ENCODE measurements at places on chromosomes 1 and 21.

DNA sequence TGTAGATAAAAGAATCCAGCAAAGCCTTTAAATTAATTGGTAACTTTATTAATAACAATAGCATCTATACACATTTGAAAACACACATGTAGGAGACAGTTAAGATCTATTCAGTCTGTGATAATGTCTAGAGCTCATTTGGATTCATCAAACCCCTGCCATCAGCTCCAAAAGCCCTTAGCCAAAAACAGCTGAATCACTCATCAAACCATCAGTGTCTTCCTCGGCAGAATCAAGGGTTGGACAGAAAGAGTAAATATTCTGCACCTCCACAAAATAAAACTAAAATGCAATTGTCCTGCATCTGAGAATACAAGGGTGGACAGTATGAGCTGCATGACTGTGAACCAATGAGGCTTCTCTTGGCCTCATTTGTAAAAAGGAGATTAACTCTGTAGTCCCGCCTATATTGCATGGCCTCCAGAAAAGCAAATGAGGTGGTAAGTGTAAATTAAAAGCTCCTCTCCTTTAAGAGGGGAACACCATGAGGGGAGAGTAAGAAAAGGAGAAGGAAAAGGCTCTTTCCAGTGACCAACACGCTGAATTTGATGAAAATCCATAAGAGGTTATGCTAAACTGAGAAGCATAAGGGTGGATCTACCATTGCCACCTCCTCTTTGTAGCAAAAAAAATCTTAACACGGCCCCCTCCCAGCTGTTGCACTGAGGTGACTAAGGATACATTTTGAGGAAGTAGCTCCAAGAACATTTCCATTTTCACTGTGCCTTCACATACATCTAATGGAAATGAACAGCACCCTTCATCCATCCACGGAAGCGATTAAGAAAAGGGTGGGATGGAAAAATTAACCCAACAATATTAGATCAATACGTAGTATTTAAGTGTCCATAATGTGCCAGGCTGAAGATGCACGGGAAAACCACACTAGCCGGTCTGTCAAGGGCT lies 14.7 kb upstream of the BOLA1 start:
- no peak for DNase-seq

- DNase-seq = no peak
These were observed 110.3 kb downstream of the ZNF281 start for GRCh38 chr1:200299571-200299970.

DNA sequence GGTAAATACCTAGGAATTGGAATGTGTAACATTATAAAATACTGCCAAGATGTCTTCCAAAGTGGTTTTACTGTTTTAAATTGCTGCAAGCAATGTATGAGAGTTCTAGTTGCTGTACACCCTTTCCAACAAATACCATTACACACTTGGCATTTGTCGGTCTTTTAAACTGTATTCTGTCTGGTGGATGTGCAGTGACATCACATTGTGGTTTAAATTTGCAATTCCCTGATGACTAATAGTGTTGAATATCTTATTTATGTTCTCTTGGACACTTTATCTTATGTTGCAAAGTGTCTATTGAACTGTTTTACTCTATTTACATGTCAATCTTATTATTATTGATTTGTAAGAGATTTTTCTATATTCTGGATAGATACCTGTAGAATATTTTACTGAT lies 561.2 kb upstream of the B3GALT2 start:
- DNase-seq = no peak

- no peak for DNase-seq
These were observed 1181.9 kb upstream of the PRMT6 start for GRCh38 chr1:105874621-105875020.

GRCh38 chr1:56149761-56150160 lies 429.6 kb downstream of the PLPP3 start:
- DNase-seq = no peak

- no peak for DNase-seq
These were observed 89.9 kb downstream of the HMCN1 start for GRCh38 chr1:185824106-185824505.

GRCh38 chr1:152162792-152163463 lies 3.9 kb upstream of the RPTN start:
- no peak for DNase-seq

DNA sequence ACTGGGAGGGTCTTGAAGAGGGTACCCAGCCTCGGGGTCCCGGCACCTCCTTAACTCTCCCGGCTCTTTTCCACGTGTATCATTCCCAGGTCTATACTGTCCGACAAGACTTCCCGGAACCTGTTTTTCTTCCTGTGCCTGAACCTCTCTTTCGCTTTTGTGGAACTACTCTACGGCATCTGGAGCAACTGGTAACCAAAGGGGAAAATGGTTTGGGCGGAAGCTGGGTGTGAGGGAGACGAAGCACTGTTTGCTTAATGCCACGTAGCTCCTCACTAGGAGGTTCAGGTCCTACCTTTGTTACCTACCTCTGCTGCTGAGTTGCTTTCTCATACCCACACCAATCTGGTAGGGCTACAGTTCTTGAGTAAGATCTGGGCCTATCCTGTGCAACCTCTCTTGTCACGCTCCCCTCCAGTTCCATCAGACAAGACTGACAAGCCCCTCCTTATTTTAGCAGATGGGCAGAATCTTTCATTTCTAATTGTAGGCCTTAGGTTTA lies 642 bp downstream of the SLC30A7 start:
- DNase-seq = no peak

GRCh38 chr1:14794136-14794768 lies 195.8 kb downstream of the KAZN start:
- DNase-seq = no peak

GRCh38 chr1:23217421-23218115 lies at the start of gene HTR1D:
TSS of gene HTR1D (minus strand) at chr1:23217502. CDS start at chr1:23194219, 23,283 bp downstream.
- DNase-seq = no peak

DNA sequence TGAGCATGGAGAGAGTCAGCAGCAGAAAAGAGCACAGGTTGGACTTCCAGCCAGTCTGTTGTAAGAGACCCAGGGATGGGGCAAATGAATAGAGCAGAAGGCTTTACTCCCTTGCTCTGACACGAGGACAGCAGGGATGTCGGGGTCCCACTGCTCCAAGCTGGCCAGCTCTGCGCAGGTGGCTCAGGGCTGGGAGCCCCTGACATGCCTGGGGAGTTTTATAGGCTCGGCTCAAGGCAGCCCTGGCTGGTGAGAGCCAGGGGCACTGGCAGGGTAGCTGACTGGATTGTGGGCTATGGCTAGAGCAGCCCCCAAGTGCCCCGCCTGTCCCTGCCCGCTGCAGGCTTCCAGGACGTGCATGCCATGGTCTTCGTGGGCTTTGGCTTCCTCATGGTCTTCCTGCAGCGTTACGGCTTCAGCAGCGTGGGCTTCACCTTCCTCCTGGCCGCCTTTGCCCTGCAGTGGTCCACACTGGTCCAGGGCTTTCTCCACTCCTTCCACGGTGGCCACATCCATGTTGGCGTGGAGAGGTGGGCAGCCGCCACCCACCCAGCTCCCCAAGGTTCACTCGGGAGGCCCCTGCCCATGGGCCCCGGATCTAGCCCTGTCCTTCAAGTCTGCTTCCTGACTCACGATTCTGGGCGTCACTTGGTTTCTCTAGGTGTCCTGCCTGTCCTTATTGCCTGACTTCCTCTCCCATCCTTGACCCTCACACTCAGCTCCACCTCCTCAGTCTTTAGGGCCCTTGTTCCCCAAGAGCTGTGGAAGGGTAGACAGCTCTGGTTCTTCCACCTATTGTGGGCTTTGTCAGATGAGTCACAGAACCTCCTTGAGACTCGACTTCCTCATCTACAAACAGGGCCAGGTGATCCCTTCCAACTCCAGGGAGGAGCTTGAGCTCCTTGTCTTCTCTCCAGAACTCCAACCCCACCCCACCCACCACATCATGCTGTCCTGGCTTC lies 8.2 kb downstream of the RHBG start:
- DNase-seq = no peak

GRCh38 chr1:170545476-170545875 lies 13.5 kb downstream of the GORAB start:
- no peak for DNase-seq

- DNase-seq = no peak
These were observed 1652.0 kb downstream of the MRPL39 start for GRCh38 chr21:23955135-23955843.

- peak; percentile 32 for DNase-seq
These were observed at the start of gene DOP1B for GRCh38 chr21:36156815-36157670. TSS of gene DOP1B (plus strand) at chr21:36156824. CDS start at chr21:36164734, 7,910 bp downstream.

- no peak for DNase-seq
These were observed 55.3 kb upstream of the TARDBP start for GRCh38 chr1:10957133-10957532.

DNA sequence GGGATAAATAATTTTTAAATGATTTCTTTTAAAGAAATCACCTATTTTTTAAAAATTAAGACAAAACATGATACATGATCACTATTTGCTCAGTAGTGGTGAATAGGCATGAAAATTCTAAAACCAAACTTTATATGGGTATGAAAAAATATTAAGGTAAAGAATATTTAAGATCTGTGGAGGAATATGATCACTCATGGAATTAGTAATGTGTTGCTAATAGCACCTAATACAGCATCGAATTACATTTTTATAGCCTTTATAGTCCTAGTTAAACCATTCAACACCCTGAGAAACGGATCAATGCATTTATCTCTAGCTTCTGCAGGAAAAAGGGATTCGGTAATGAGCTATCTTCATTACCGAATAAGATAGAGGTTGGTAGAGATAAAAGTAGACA lies 373.9 kb downstream of the LRRIQ3 start:
- DNase-seq = no peak

GRCh38 chr21:26941421-26941820 lies 25.5 kb downstream of the ADAMTS5 start:
- DNase-seq = no peak

- no peak for DNase-seq
These were observed 25.7 kb upstream of the SLC19A2 start for GRCh38 chr1:169511316-169512005.

GRCh38 chr1:200316148-200316803 lies 93.6 kb downstream of the ZNF281 start:
- DNase-seq = no peak

DNA sequence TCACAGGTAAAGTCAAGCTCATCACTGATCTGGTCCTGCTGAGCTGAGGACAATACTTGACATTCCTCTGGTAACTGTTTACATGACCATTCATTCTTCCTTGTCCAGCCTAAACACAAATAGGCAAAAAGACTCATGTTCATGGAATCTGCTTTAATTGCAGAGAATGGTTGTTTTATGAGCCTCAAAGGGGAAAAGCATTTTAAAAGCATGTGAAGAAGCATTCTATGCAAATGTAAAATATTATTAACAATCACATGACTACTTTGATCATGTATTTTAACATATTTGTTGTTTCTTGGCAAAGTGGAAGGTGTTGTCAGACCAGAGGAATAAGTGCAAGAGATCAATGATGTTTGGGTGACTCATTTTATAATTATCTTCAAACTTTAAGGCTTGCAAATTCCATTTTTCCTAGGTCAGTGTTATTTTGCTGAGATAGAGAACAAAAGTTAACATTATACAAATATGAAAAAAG lies 133.7 kb downstream of the RUNX1 start:
- DNase-seq = no peak
